HEK293T (cell line): ENCODE measurements at places on chromosomes 7 and 10.

DNA sequence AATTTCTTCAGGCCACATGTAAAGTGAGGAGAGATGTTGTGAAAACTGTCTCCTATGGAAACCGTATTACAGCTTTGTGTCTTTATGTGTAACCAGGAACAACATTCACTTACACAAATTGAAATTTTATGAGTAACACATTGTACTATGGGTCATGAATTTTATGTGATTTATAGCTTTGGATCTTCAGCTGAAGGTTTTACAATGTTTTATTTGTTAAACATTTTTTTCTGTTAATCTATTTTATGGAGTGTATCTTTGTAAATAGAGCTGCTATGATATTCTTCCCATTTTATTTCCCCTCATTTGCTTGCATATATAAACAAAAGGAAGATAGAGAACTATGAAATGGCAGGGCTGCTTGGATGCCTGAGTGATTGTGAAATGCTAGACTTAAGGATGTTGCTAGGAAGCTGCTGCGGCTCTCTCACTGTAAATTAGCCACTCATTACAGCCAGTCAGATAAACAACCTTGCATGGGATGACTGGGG lies 104.5 kb upstream of the PCLO start:
- peak; percentile 51 for DNase-seq

DNA sequence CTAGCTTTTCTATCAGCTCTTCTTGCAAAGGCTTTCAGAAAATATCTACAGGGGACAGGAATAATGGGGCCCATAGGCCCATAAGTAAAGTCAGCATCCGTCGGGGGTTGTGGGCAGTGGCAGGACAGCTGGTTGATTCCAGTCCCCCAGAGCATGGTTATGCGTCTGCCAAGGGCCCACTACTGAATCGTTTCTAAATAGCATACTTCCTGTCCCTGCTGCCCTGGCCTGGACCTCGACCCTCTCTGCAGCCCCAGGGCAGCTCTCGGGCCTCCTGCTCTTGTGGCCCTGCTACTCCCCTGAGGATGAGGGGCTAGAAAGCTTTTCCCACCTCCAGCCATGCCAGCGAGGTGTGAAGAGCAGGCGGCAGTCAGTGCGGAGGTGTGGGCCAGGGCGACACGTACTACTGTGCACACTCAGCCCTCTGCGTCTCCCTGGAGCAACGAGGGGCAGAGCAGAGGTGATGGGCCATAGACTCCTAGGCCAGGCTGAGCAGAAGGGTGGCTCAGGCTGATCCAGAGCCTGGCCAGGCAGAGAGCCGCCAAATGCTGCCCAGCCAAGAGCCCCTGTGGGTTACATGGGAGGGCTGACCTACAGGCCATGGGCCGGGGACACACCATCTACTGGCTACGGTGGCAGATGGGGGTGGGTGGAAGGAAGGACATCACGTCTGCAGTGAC lies 4.7 kb upstream of the OPN4 start:
- no peak for DNase-seq

DNA sequence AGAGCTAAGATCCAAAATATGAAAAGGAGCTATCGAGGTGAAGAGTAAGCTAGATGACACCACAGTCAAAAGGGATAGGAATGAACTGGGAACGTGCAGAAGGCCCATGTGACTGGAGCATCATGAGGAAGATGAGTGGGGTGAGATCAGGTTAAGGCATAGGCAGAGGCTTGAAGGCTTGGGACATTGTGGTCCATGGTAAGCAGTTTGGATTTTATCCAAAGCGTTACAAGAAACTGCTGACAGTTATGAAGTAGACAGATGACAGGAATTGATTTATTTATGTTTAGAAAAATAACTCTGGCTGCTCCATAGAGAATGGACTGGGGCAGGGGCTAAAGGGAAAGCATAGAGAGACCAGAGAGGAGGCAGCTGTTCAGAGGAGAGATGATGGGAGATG lies 18.1 kb upstream of the PANK1 start:
- no peak for DNase-seq

- DNase-seq: no peak
Observed at GRCh38 chr7:65233409-65234034, 140.1 kb upstream of the ZNF92 start.

- DNase-seq: no peak
Observed at GRCh38 chr7:1024331-1024841, 20.0 kb upstream of the GPR146 start.

DNA sequence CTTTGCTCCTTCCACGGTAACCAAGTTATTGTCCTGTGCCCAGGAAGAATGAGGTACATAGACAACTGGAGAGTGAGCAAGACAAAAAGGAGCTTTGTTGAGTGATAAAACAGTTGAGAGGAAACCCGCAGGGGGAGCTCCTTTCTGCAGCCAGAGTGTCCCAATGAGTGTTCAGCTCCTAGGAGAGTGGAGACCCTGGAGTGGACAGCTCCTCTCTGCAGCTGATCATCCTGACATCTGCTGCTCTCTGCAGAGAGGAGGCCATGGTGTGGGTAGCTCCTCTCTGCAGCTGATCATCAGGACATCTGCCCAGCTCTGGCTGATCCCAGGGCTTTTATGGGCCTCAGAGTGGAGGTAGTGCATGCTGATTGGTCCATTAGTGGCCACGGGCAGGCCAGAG lies 53.4 kb upstream of the PCDH15 start:
- DNase-seq: no peak

- no peak for DNase-seq
Observed at GRCh38 chr7:87217983-87218653, 1.4 kb downstream of the TMEM243 start.

DNA sequence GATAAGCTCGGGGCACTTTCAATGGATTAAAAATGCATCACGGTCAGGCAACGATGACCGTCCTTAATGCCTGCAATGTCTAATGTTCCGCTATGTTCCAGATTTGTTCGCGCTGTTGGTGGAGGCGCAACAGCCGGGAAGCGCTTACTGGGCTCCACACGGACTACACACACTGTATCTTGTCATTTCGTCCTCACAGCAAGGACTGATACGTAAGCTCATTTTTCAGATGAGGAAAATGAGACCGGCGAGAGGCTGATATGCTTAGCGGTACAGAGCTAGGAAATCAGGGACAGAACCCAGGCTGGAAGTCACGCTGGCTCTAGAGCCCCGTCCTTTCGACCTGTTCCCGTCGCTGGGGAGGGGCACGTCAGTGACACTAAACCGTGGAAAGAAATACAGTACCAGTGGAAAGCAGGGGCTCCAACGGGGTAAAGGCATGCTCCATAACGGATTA lies 670 bp downstream of the TPK1 start:
- peak; percentile 53 for DNase-seq

DNA sequence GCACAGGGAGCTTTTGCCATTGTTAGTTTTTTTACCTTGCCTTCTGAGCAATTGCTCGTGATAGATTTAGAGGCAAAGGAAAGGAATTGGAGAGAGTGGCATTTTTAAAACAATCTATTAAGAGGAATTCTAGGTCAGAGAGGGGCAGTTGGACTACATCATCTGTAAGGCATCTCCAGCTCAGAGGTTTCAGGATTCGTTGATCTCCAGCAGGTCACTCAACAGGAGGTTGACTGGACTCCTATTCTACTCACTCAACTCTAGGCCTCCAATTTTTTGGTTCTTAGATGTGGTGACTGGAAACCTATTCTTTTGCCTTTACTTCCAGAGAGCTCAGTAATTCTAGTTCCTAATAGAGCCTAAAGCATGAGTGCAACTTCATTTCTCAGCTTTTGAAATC lies 42.8 kb downstream of the TBXAS1 start:
- DNase-seq: no peak
